M059J (cell line): ENCODE measurements at places on chromosomes 1 and 21. TPM values are rescaled to one million over a fixed set of nuclear protein-coding genes. Genes with fewer than 3 reads are reported as not detected.
A peak's percentile ranks its signal among the peaks of the same experiment; 100 is the strongest.

- no peak for DNase-seq
These were observed 797.2 kb upstream of the ADAMTS5 start for GRCh38 chr21:27764056-27764455.

DNA sequence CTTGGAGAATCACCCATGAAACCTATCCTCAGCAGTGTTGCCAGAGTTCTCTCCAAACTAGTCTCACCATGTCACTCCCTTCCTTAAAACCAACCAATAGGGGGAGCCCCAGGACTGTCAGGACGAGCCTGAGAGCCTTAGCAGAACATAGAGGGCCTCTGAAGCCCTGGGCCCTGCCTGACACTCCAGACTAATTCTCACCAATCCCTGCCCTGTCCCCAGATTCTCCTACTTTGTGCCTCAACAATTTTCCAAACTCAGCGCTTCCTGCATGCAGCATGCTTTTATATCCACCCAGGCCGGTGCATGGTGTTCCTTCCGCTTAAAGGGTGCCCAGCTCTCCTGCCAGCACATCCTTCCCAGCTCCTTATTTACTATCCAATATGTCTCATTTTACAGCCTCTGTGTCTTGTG lies 42.7 kb downstream of the HSD3B1 start:
- peak; percentile 60 for DNase-seq

- no peak for DNase-seq
These were observed 44.1 kb downstream of the S100B start for GRCh38 chr21:46560568-46561444.

The VSIG8 gene
- not detected in 2 replicates for total RNA-seq

- peak; percentile 8 for DNase-seq
These were observed 86.1 kb downstream of the PTGER3 start for GRCh38 chr1:70961374-70961975.
